ENCODE measurements at places on chromosomes 7 and 10.

- no peak for DNase-seq
These were observed 4.9 kb downstream of the PURB start for GRCh38 chr7:44880317-44881018.

GRCh38 chr10:63539994-63540393, 18.8 kb downstream of the REEP3 start:
- DNase-seq, result no peak

DNA sequence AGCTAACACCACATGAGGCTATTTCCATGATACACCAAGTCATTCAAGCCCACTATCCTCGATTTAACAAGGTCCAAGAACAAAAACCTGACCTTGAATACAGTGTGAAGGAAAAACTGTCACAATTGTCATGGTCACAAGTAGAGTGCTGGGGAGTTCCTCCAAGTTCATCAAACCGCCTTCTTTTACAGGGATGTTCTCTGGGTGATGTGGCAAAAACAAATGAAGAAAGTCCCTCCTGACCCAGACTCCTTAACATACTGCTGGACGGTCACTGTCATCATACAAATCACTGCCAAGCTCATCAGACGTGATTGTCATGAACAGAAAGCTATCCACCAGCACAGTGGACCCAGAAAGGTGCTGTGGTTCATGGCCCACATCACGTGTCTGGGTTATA, 28.9 kb downstream of the HIPK2 start:
- no peak for DNase-seq

- DNase-seq, result no peak
These were observed 278.8 kb downstream of the CAMK1D start for GRCh38 chr10:12628153-12628552.

DNA sequence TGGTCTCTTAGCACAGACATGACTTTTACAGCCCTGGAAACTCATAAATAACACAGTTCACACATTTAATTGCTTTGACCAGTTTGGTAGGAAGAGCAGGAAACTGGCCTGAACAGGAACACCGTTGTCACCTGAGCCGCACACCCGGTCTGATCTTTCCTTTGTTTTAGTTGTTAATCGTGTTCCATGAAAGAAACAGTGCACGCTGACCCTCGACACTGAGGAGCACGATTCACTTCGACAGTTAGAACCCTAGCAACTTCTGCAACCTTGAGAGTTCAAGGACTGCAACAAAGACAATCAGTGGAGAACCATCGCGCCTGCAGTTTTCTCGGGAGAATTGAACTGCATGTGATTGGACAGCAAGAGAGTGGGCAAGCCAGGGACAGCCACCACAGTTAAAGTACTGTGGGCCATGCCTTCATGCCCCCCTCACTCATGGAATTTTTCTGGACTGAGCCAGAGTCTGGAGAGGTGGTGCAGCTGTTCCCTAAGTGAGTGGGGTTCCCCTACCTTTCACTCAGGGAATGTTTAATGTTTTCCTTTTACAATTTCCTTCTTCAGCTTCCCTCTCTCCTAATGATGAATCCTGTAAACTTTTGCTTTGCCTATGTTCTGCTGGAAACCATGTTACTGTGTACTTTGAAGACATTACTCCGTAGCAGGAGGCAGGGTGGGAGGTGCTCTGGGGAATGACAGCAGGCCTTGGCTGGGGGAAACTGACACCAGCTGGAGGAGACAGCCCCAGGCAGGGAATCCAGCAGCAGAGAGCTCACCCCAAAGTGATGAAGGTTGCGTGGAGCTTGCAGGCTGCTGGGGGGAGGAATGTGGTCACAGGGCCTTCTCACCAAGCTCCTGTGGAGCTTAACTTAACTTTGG, 198.7 kb downstream of the ZNF438 start:
- no peak for DNase-seq

DNA sequence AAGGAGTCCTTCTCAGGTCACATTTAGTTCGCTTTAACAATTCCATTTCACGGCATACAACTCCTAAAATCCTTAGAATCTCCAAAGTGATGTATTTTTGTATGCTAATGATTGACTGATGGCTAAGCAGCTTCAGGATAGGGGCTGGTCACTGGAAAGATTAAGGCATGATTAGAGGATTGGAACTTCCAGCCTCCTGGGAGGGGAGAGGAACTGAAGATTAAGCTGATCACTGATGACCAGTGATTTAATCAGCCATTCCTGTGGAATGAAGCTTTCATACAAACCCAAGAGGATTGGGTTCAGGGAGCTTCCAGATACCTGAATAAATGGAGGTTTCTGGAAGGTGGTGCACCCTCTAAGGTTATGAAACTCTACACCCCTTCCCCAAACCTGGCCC, 123.9 kb upstream of the CDK13 start:
- DNase-seq, result no peak

GRCh38 chr10:128046156-128046952, 79.9 kb downstream of the MKI67 start:
- no peak for DNase-seq

- DNase-seq, result no peak
These were observed 227.3 kb downstream of the TWIST1 start for GRCh38 chr7:18890134-18890533.

- DNase-seq, result no peak
These were observed 146.6 kb downstream of the REEP3 start for GRCh38 chr10:63667596-63668480.

- no peak for DNase-seq
These were observed 135.7 kb downstream of the OR13A1 start for GRCh38 chr10:45179691-45180090.

DNA sequence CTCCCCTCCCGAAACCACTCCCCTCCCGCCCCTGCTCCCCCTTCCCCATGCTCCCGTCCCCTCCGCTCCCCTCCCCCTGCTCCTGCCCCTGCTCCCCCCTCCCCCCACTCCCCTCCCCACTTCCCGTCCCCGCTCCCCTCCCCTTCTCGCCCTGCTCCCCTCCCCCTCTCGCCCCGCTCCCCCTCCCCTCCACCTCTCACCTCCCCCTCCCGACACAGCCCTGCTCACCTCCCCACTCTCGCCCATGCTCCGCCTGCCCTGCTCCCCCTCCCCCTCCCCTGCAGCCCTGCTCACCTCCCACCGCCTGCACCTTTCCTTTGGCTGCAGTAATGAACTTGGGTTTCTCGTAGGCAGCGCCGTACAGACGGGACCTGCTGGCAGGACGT, 49.9 kb upstream of the NKX6-2 start:
- no peak for DNase-seq

GRCh38 chr7:132059141-132059540, 502.7 kb upstream of the PODXL start:
- no peak for DNase-seq

GRCh38 chr7:127347567-127348246, 44.8 kb downstream of the ZNF800 start:
- DNase-seq, result peak; percentile 13

- DNase-seq, result no peak
These were observed 162.8 kb upstream of the ZMIZ1 start for GRCh38 chr10:78905957-78906308.

GRCh38 chr7:126026421-126027088, 1096.9 kb upstream of the POT1 start:
- DNase-seq, result no peak

GRCh38 chr7:157318015-157318706, 18.6 kb upstream of the DNAJB6 start:
- no peak for DNase-seq

DNA sequence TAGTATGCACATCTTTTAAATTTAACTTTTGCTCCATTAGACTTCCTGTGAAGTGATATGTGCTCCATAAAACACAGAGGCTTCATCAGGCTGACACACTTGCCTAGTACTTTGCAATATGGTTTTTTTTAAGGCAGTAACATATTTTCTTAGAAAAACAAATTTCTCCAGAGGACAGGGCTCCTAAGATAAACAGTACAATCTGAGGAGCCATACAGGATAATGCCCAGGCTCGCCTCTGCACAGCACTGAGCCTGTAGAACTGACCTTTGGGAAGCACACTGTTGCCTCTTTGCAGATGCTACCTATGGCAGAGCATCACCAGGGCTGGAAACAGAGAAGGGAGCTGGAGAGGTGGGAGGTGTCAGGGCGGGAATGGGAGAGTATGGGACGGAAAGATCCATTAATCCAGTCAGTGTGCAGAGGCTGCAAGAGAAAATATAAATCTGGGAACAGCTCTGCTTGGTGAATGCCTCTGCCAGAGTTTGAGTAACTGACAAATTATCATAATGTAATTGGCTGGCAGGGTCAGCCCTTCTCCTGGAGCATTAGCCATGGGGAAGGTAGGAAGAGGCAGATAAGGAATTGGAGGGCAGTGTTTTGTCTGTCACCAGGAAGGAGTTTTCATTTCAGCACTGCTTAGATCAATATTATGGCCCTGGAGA, 132.3 kb downstream of the CREB5 start:
- DNase-seq, result no peak

DNA sequence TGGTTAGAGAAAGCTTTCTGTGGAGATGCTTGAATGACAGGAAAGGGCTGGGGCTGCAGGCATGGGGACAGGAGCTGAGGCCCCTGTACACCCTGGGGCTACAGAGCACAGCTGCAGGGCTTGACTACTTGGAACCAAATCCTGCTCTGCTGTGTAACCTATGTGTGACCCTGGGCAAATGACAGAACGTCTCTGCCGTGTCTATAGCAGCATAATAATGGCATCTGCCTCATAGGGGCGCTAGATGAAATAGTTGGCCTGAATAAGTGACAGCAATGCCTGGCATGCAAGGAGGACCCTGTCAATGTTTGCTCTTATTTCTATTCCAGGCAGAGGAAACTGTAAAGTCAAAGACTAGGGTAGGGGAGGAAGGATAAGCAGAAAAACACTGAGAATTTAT, 254.0 kb downstream of the USP6NL start:
- DNase-seq, result no peak

DNA sequence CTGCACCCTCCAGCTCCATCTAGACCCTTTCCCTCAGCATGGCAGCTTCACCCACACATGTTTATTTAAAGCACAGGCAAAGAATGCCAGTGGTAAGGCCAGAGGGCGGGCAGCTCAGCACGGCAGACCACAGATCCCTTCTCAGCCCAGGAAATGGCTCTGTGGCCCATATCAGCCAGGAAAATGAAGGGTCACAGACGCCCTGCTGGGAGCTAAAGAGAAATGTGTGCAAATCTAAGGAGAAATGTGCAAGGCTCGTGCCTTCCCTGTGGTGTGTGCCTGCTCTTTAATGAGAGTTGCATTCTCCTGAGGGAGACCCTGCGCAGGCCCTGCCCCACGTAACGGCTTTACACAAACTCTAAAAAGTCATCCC, 23.0 kb downstream of the PTPRN2 start:
- no peak for DNase-seq

GRCh38 chr7:159109653-159110035, 35.0 kb downstream of the VIPR2 start:
- no peak for DNase-seq

- no peak for DNase-seq
These were observed 139.3 kb downstream of the TWIST1 start for GRCh38 chr7:18978108-18978495.

DNA sequence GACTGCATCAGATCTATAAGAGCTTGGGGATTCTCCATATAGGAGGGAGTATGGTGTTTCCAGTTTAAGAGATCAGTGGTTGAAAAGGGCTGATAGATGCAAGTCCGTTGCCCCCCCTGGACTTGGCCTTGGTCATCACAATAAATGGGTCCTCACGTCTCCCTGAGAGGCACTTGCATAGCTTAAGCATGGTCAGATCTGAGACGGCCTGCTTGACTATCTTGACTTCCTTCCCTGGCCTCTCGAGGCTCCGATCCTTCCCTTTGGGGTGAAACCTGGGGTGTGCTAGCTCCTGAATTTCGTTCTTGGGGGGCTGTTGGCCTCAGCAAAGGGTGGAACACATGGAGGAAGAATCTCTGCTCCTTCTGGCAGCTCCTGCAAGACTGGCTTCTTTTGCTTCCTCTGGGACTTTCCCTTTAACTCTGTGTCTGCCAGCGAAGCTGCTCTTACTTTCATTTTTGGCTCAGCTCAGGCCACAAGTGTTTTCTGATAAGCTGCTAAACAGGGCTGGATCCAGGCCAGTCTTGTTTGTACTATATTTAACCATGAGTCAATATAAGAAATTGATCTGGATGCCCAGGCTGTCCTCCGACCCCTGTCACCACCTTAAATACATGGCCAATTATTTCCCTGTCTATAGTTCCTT, 11.2 kb upstream of the ZNF485 start:
- no peak for DNase-seq

DNA sequence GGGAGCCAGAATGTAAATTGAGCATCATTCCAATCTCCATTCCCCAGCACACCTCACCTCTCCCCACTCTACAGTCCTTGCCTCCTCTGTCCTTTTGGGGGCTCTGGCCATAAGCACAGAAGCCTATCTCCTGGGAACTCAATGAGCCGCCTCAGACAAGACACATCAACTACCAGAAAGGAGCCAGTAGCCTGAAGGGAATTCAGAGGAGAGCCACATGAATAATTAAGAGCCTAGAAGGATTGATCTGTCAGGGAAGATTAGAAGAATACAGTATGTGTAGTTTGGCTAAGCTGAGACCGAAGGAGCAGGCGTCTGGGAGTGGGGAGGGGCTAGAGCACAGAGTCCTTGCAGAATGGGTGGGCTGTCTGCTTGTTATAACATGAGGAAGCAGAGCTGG, 31.2 kb downstream of the FRMD4A start:
- no peak for DNase-seq

DNA sequence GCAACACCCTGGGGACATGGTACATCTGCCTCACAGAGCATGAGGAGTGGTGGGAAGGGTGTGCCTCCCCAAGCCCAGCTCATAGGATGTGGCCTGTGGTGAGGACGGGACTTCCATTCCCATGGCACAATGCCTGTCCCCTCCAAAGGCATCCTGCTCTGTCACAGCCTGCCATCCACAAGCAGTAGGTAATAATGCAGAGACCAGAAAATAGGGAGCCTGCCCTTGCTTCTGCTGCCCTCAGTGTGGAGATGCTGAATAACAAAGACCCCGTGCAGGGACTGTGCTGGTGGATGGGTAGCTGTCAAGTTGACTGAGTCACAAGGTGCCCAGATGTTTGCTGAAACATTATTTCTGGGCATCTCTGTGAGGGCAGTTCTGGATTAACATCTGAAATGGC, 199.9 kb upstream of the GRB10 start:
- DNase-seq, result no peak

DNA sequence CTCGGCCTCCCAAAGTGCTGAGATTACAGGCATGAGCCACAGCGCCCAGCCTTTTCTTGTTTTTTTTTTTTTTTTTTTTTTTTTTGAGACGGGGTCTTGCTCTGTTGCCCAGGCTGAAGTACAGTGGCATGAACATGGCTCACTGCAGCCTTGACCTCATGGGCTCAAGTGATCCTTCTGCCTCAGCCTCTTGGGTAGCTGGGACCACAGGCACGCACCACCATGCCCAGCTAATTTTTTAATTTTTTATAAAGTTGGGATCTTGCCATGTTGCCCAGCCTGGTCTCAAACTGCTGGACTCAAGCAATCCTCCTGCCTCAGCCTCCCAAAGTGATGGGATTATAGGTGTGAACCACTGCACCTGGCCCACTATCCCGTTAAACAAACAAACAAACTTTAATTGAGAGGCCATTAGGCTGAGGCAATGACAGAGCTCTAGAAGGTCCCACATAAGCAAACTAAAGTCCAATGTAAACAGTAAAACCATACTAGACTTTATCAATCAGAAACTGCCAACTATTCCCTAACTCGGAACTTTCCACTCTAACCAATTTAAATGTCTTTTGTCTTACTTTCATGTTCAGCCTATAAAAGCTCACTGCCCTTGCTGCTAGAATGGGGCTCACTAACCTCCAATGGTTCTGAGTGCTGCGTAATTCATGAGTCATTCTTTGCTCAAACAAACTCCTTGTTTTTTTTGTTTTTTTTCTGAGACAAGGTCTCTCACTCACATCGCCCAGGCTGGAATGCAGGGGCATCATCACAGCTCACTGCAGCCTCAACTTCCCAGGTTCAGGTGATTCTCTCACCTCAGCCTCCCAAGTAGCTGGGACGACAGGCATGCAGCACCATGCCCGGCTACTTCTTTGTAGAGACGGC, 1.9 kb downstream of the DHX32 start:
- DNase-seq, result peak; percentile 68

GRCh38 chr10:95691281-95691680, 2.4 kb downstream of the TCTN3 start:
- DNase-seq, result no peak

Data from smooth muscle cell of the brain vasculature (primary cell).